ENCODE measurements at places on chromosomes 5 and 9.

DNA sequence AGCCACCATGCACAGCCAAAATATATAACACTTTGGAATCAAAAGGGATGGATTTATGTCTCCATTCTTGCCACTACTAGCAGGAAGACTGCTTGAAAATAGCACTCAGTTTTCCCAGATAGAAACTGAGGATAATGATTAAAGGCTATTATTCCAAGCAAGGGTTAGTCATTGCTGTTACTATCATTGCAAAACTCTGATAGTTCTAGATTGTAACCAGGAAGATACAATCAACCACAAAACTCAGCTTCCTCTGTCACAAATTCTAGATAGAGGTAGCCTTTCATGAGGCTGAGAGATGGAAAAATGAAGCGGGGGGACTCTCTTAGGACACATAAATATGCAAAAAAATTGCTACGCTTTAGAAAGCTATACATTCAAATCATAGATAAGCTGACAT, 3.1 kb downstream of the ANXA1 start:
- no peak for DNase-seq

DNA sequence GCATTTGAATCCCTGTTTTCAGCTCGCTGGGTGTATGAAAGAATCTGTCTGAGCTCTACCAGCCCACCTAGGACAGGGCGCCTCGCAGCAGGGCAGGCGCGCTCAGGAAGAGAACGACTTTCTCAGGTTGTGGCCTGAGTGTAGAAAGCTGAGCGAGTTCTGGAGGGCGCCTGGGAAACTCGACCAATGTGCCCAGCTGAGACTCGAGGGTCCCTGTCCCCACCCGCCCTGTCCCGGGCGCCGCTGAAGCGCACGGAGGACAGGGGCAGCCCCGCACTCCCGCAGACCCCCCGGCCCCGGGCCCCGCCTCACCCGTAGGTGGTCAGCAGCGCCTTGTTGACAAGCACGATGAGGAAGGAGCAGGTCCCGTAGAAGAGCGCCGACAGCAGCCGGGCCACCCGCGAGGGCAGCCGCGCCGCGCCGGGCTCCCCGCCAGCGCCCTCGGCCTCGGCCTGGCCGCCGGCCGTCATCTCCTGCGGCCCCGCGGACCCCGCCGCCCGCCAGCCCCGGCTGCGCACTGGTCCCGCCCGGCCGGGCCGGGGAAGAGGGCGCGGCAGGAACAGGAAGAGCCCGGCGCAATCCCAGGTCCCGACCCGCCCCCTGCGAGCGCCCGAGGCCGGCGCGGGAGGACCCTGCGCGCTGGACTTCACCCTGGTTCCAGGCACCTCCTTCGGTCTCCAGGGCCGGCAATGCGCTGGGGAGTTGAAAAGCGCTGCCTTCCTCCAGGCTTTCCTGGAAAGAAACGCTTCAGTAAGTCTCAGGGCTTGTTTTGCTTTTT, at the start of gene SLC35D2:
SLC35D2 (minus strand) TSS at position 547 of the 778 bp plus-strand sequence; CDS start at position 470, 77 bp downstream.
- peak; percentile 1 for DNase-seq

DNA sequence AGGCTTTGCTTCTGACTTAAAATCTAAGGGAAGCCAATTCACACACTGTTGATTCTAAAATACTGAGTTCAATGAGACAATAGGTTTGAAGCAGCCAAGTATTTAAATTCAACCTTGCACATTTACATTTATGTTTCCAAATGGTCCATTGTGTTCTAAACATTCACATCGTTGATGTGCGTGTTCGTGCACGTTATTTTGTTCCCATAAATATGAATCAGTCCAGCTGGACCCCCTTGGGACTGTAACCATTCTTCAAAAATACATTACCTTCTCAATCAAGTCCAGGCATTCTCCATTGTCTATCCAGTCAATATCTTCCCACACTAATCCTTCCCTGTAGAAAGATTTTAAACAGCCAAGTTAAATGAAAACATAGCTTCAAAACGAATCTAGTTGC, 146.4 kb upstream of the RETREG1 start:
- no peak for DNase-seq

DNA sequence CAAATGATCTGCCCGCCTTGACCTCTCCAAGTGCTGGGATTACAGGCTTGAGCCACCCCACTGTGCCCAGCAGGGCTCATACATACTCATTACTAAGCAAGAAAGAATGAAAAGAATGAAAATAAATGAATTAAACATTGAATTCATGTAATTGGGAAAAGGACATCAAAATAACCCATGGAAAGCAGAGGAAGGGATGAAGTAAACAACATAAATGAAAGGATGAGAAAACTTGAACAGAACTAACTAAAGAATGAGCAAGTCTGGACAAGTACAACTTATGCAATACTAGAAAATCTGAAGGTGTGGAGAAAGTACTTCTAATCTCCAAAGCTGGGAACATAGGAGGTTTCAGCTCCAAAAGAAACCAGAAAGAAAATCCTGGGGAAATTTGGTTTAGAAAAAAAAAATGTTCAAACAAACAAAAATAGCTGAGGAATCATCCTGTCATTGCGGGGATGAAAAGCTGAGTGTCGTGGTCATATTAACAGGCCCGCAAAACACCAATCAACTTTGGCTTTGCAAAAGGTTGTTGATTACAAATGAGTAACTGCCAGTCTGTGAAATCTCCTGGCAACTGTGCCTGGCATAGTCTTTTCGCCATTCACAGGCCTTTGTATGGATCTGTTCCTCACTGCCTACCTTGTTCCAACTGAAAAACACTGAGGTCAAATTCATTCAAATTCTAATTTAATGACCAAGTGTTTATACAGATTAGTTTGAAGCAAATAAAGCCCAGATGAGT, 2.3 kb upstream of the AK3 start:
- no peak for DNase-seq

- DNase-seq: no peak
Measured at GRCh38 chr9:109471475-109472393, 26.4 kb downstream of the PTPN3 start.

GRCh38 chr9:104572612-104573011, 3.6 kb downstream of the OR13C8 start:
- no peak for DNase-seq

GRCh38 chr9:20419533-20419932, 202.8 kb downstream of the MLLT3 start:
- DNase-seq: no peak

GRCh38 chr9:115262477-115262876, 144.5 kb upstream of the TNC start:
- DNase-seq: peak; percentile 86

GRCh38 chr9:86624630-86625029, 270.4 kb upstream of the TUT7 start:
- DNase-seq: no peak

GRCh38 chr5:180137401-180138213, 66.0 kb upstream of the RNF130 start:
- no peak for DNase-seq

- no peak for DNase-seq
Measured at GRCh38 chr5:68048516-68048915, 167.0 kb upstream of the PIK3R1 start.

DNA sequence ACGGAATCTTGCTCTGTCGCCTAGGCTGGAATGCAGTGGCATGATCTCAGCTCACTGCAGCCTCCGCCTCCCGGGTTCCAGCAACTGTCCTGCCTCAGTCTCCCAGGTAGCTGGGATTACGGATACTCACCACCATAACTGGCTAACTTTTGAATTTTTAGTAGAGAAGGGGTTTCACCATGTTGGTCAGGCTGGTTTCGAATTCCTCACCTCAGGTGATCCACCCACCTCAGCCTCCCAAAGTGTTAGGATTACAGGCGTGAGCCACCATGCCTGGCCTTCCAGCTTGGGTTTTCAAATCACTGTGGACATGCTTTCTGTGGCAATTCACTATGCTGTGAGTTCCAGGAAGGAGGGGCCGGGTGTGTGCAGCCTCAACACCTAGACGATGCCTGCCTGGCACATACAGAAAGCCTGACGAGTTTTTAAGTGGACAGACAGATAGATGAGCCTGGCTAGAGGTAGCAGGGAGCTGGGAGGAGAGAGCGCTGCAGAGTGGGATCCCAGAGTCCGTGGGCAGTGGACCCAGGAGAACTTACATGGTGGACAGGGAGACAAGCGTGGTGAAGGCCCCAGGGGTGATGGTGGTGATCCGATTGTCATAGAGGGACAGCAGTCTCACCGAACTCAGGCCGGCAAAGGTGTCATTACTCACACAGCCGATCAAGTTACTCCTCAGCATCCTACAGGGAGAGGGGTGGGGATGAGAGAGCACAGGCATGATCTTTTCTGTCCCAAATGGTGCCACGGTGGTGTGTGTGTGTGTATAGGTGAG, 173.4 kb upstream of the PANK3 start:
- no peak for DNase-seq

DNA sequence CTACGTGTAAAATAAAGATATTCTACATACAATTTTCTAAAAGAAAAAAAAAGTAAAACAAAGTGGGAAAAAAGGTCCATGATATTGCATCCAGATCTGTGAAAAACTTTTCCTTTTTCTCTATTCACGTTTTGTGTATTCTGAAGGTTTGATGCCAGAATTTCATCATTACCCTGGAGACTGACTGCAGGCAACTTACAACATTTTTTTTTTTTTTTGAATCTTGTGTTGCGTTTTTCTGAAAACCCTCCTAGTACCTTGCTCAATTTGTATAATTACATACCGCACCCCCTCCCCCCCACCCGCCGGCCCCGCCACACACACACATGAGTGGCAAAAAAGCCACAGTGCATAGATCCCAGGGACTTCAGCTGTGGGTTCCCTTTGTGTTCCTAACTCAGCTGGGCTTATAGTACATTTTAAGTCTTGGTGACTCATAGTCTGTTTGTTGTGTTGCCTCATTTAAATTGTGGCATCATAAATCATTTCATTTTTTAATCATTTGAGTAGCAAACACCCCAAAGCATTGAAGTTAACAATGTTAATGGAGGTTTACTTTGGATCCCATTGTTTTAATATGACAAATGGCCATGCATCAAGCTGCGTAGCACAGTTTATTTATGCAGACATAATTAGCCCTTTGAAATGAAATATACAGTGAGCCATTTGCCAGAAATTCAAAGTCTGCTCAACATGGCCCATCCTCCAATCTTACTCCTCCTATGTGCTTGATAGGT, 36.0 kb downstream of the PRDM6 start:
- no peak for DNase-seq

GRCh38 chr5:173697931-173698579, 81.6 kb upstream of the BOD1 start:
- DNase-seq: peak; percentile 28

- DNase-seq: peak; percentile 41
Measured at GRCh38 chr9:95373069-95373681, 55.7 kb upstream of the FANCC start.

- no peak for DNase-seq
Measured at GRCh38 chr9:81073821-81074220, 615.5 kb downstream of the TLE1 start.

GRCh38 chr9:123769719-123770118, 160.2 kb downstream of the DENND1A start:
- DNase-seq: no peak

DNA sequence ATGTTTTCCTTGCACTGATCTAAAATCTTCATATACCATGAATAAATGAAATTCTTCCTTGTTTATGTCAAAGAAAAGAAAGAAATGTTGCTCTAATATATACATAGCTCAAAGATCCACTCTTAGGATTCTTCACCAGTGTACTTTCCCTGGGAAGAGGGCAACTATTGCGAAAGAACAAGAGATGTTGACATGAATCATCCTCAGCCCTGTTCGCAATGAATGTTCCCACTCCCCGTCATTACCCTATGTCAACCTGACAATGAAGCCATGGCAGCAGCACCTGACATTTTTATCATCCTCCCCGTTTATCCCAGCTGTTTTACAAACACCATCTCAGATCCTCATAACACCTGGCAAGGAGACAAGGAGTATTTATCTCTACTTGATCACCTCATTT, 409.1 kb upstream of the GRIA1 start:
- DNase-seq: no peak

DNA sequence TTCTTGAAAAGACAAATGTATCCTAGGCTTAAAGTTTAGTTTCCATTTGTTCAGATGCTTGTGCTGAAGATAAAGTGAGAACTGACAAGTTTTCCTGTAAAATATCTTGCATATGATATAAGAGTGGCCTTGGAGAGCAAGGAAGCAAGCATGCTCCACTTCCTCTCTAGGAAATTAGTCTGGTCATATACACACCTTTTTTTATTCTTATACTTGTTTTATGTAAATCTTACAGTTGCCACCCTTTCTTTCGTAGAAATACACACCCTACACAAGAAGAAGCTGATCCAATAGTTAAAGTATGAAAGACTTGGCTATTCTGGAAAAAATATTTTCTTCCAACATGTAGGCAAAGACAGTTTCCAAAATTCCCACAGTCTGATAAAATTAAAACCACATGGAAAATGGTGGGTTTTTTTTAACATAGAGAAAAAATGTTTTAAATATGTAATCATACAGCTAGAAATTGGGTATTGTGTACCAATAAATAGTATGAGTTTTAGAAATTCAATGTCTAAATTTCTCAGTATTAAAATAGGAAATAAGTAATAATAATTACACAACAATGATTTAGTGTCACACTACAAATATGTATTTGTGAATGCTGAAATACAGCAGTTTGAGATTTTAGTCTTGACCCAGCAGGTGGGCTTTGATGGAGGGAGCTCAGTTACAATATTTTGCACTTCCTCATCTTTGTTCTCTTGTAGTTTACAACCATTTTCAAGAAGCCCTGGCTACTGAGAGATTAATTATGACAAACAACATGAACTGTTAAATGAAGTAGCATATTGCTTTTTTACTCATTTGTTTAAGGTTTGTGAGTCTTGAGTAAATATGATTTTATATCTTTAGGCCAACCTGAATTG, 185.7 kb upstream of the GNA14 start:
- no peak for DNase-seq

DNA sequence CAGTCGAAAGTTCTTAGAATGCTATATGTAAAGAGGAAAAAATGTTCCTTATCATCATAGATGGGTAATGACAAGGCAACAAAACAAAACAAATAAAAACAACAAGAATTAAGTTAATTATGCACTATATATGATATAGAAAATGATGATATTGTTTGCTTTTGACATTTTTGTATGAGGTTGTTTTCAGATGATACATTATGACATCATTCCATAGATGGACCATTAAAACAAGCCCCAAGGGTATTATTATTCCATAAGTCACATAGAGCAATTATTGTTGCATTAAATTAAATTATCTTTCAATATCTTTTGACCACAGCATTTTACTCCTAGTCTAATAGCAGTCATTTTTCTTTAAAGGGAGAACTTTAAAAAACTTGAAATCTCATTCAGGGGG, 56.5 kb upstream of the RICTOR start:
- DNase-seq: no peak

DNA sequence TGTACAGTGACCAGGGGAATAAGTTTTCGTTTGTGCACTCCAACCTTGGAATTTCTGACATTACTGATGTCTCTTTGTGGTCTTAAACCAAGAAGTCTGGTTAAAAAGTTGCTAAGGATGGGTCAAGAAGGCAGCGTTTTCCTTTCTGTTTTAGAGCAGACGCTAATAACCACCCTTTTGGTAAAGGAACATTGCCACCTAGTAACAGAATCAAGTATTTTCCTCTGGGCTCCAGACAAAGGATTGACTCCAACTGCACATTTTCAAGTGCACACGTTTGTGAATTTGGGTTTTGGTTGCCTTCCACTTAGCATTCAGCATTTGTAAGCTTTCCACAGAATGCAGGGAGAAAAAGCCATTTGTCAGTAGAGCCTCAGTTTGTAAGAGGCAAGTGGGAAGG, 22.2 kb upstream of the CEP78 start:
- DNase-seq: no peak
